ENCODE measurements at places on chromosomes 1 and 21. TPM values are rescaled to one million over a fixed set of nuclear protein-coding genes. Genes with fewer than 3 reads are reported as not detected.
A peak's percentile ranks its signal among the peaks of the same experiment; 100 is the strongest.

- no peaks in the 10 kb centered on the region for H3K36me3 ChIP-seq
- no peak for DNase-seq
- no peaks in the 10 kb centered on the region for H3K4me1 ChIP-seq
- no peaks in the 10 kb centered on the region for H3K27me3 ChIP-seq
- no peak overlapping the region for H3K27ac ChIP-seq
Observed at GRCh38 chr1:112800289-112800688, 85.2 kb upstream of the PPM1J start.

DNA sequence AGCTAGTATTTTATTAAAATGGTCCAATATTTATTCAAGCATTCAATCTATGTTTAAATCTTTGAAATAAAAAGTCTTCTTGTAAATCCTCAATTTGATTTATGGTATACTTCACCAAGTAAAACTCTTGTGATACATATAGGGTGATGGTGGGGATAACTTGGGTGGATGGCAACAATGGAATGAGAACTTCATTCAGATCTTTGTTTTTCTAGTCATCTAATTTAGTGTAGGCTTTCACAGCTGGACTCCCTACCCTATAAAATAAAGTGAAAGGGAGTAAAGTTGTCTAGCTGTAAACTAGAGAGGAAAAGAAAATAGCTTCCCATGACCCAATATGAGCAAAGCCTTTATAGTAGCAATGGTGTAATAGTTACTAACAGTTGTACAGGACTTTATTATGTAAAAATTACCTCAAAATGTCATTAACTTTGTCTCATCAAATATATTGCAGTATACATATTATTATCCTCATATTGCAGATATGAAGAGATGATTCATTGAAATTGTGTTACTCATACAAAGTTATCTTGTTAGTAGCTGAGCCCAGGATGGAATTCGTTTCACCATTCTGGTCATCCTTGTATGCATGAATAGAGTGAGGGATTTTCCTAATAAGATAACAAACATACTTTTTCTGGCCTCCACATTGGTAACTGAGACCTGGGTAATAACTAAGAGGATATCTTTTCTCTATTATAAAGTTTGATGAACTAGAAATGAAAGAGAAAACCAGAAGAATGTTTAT is 1377.7 kb upstream of the ADGRL4 start:
- no peak for DNase-seq
- H3K4me3 ChIP-seq: no peak overlapping the region
- no peaks in the 10 kb centered on the region for H3K4me1 ChIP-seq
- H3K27me3 ChIP-seq: no peaks in the 10 kb centered on the region
- no peaks in the 10 kb centered on the region for H3K36me3 ChIP-seq
- H3K27ac ChIP-seq: no peak overlapping the region

Gene TMEM53
- total RNA-seq: 4.6 TPM

Gene TNNT2
- 1.8 TPM for total RNA-seq

Gene FOXO6
- not detected for total RNA-seq

DNA sequence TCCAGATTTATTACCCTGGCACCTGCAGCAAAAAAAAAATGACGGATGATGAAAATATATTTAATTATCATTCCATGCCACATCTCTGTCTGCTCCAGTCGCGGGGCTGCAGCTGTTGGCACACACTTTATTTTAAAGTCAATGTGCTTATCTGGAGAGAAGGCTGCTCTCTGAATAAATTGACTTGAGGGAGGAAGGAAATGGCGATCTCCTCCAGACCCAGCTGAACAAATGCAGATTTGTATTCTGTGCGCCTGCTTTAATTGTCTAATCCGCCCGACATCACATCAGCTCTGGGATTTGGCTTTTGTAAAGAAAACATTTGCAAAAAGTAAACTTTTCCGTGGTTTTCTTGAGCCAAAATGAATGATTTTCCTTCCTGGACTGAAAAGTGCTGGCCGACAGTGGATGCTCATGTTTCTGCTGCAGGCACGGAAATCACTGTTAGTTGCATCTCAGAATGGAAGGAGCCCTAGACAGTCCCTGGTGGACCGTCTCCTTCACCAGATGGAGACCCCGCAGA is 150.2 kb downstream of the CAMTA1 start:
- no peak overlapping the region for H3K4me3 ChIP-seq
- H3K4me1 ChIP-seq: peaks cover 17% of the 10 kb centered on the region
- DNase-seq: no peak
- no peaks in the 10 kb centered on the region for H3K36me3 ChIP-seq
- H3K27ac ChIP-seq: no peak overlapping the region

GRCh38 chr1:218548764-218549163 is 203.6 kb downstream of the TGFB2 start:
- H3K36me3 ChIP-seq: no peaks in the 10 kb centered on the region
- no peak overlapping the region for H3K4me3 ChIP-seq
- no peaks in the 10 kb centered on the region for H3K4me1 ChIP-seq
- no peak overlapping the region for H3K27ac ChIP-seq

DNA sequence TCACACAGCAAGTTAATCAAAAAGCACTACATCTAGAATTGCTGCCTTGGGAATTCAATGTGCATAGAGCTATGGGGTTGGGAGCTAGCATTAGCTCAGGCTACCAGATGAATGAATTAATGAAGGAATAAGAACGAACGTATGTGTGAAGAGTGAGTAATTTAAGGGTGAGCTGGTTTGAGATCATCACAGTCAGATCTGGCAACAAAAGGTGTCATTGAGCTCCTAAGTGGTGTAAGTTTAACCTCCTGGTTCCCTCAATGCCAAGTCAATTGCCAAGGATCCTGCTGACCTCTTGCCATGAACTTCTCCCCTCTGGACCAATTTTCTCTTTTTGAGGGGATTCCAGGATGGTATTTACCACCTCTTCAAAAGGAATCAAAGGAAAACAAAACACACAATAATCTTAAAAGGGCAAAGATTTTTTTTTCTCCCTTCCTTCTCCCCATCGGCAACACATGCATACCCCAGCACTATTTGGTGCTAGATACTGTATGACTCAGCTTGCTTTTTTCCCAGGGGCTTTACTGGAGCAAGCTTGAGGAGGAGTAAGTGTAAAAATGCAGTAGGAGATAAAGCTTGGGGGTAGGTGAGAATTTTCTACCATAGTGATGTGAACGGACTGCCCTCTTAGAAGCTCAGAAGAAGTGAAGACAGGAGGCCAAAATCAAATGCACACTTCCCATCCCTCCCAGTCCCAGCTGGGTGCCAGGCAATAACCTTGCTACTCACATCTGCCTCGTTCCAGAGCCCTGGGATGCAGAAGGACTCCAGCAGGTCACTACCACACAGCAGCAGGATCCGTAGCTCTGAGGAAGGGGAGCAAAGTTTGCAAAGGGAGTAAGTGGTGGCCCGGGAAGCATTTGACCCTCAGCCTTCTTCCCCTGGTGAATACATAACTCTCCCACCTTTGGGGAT is 92.0 kb downstream of the LAMC2 start:
- H3K27me3 ChIP-seq: no peaks in the 10 kb centered on the region
- DNase-seq: no peak
- no peaks in the 10 kb centered on the region for H3K36me3 ChIP-seq
- H3K4me3 ChIP-seq: no peak overlapping the region
- H3K27ac ChIP-seq: peak overlapping the region; percentile 88

DNA sequence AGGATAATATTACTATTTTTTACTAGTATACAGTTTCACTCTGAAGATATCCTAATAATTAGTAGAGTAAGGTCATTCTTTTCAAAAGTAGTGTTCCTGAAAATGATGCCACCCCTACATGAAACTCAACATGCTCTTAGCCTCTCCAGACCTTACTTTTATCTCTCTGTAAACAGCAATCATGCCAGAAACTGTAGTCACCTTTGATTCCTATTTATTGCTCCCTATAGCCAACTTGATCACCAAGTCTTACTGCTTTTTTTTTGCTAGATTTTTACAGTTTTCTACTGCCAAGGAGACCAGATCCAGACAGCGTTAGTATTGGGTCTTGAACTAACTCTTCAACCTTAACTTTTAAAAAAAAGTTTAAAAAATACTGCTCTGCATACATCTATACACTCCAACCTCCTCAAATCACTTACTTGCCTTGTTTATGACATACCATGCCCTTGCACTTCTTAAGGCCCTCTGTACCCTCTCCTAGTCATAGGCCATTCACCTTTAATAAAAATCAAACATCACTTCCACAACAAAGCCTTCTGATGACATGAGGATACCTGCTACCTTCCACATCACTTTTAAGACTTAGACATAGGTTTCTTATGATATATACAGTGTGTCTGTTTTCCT is 36.1 kb downstream of the ZNHIT6 start:
- H3K36me3 ChIP-seq: no peaks in the 10 kb centered on the region
- no peak overlapping the region for H3K4me3 ChIP-seq

DNA sequence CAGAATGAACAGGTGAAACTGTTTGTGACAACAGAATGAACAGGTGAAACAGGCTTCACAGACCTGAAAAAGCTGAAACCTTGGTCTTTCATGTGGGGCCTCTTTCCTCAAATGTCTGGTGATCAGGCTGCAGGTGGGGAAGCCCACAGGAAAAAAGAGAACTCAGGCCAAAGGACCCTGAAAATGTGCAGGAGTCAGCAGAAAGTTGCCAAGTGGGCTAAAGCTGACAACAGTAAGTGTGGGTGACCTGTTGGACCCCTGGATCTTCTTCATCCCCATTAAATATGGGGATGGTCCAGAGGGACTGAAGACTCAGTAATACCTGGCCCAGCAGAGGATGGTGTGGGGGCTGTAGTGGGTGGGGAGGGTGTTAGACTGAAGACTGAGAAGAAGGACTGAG is 9.1 kb upstream of the CHIT1 start:
- no peaks in the 10 kb centered on the region for H3K4me1 ChIP-seq
- no peak overlapping the region for H3K27ac ChIP-seq
- no peaks in the 10 kb centered on the region for H3K36me3 ChIP-seq
- DNase-seq: no peak
- H3K27me3 ChIP-seq: no peaks in the 10 kb centered on the region

- DNase-seq: no peak
- H3K4me1 ChIP-seq: peaks cover 2% of the 10 kb centered on the region
- H3K36me3 ChIP-seq: no peaks in the 10 kb centered on the region
- peak overlapping the region; percentile 8 for H3K4me3 ChIP-seq
- H3K27ac ChIP-seq: peak overlapping the region; percentile 61
- H3K27me3 ChIP-seq: no peaks in the 10 kb centered on the region
Observed at GRCh38 chr1:243842978-243843511, 7.0 kb downstream of the AKT3 start.

Gene TMCC2
- 0.99 TPM for total RNA-seq

Gene ZNF648
- total RNA-seq: not detected

Gene IFNLR1
- 3.2 TPM for total RNA-seq

GRCh38 chr1:88670462-88670861 is 13.6 kb upstream of the PKN2 start:
- H3K27me3 ChIP-seq: no peaks in the 10 kb centered on the region
- no peak for DNase-seq
- no peaks in the 10 kb centered on the region for H3K36me3 ChIP-seq

DNA sequence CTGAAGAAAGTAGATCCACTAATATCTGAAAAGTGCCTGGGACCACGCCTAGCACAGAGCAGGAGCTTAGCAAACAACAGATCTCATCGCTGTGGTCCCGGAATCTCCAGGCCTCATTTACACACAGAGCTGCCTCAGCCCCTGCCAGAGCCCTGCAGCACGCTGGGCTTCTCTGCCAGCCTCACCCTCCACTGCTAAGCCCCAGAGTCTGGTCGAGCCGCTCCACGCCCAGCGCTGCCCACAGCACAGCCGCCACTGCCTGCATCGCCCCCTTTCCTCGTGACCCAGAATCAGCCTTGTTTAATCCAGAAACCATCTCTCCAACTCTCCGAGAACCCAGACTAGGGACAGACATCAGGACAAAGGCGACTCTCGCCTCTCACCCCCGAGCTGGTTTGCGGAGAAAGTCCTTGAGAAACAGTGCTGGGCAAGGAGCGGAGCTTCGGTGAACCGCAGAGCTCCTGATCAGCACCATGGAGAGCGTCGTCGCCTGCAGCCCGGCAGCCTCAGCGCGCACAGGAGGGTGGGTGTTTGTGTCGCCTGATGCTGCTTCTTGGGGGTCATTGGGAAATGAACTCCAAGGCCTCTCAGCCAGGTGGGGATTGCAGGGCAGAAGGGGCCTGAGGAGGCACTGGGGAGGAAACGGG is 145.1 kb downstream of the NPHP4 start:
- H3K36me3 ChIP-seq: no peaks in the 10 kb centered on the region
- H3K27ac ChIP-seq: no peak overlapping the region
- no peak overlapping the region for H3K4me3 ChIP-seq
- H3K4me1 ChIP-seq: no peaks in the 10 kb centered on the region

GRCh38 chr1:225258811-225259210 is 169.0 kb downstream of the LBR start:
- no peaks in the 10 kb centered on the region for H3K36me3 ChIP-seq
- H3K27me3 ChIP-seq: no peaks in the 10 kb centered on the region
- H3K4me1 ChIP-seq: no peaks in the 10 kb centered on the region
- no peak overlapping the region for H3K4me3 ChIP-seq

DNA sequence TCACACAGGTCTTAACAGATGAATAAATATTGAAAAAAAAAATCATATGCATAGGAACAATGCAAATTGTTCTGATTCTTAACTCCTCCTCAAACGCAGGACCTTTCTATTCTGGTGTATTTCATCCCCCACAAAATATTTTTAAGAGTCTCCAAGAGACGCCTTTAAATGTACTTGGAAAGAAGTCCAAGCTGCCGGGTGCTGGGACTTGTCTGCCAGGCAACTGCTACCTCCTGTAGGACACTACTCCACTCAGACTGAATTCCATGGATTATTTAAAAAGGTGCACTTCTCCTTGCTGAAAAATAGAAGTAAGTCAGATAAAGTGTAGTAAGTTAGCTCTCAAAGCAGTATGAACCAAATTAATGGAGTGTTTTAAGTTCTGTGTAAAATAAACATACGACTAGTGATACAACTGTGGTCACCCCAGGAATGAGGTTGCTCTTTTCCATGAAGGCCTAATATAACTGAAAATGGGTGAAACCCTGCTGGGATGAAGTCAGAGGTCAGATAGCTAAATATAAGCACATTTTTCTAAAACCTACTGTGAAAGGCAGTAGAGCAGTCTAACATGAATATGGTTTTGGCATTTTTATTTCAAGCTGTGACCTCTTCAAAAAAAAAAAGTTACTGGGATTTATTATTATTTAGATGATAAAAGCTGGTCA is 189.2 kb upstream of the PBX1 start:
- H3K27ac ChIP-seq: no peak overlapping the region
- H3K36me3 ChIP-seq: no peaks in the 10 kb centered on the region
- no peaks in the 10 kb centered on the region for H3K27me3 ChIP-seq
- no peaks in the 10 kb centered on the region for H3K4me1 ChIP-seq
- no peak overlapping the region for H3K4me3 ChIP-seq

DNA sequence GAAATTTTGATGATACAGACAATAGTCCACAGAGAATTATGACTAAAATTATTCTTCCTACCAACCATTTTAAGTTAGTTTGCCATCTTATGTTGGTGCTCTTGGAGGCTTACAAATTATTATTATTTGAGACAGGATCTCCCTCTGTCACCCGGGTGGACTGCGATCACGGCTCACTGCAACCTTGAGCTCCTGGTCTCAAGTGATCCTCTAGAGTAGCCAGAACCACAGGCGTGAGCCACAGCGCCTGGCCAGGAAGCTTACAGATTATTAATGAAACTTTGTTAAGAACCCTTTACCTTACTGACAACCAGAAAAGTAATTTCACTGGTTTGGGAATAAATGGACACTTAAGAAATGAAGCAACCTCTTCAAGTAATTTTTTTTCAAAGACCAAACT is 8.0 kb upstream of the DNAJB4 start:
- no peak overlapping the region for H3K27ac ChIP-seq
- H3K4me3 ChIP-seq: no peak overlapping the region
- H3K36me3 ChIP-seq: peaks cover 21% of the 10 kb centered on the region
- no peaks in the 10 kb centered on the region for H3K27me3 ChIP-seq

Gene RUSC1
- 36.6 TPM for total RNA-seq

Gene AQP10
- total RNA-seq: not detected

Data from esophagus squamous epithelium (tissue), 5 donors.